ENCODE measurements at places on chromosomes 1 and 21. TPM values are rescaled to one million over a fixed set of nuclear protein-coding genes. Genes with fewer than 3 reads are reported as not detected.

DNA sequence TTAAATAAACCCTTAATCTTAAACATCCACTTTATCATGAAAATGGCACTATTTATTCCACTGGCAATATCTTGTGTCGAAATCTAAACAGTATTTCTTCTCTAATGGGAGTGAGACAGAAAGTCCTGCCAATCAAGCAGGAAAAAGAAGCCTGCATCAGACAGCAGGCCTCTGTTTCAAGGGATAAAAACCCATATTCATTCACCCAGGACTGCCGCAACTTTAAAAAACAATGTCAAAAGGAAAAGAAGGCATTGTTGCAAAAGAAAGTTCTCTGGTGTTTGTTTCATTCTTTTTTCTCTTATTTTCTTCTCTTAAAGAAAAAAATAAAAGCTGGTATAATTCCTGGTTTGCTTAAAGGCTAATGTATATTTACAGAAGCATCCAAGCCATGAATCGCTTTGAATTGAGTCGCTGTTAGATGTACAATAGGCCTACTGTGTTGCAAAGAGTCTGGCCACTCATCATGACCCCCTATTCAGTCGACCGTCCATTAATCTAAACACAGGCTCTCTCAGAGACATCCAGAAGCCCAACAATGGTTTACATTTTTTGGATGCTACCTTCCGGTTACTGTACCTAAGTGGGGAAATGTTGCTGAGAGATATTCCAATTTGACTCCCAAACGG, 48.7 kb upstream of the ZC3H11B start:
- no peak for DNase-seq

GRCh38 chr1:180192172-180192571, 37.5 kb downstream of the QSOX1 start:
- DNase-seq, result no peak

DNA sequence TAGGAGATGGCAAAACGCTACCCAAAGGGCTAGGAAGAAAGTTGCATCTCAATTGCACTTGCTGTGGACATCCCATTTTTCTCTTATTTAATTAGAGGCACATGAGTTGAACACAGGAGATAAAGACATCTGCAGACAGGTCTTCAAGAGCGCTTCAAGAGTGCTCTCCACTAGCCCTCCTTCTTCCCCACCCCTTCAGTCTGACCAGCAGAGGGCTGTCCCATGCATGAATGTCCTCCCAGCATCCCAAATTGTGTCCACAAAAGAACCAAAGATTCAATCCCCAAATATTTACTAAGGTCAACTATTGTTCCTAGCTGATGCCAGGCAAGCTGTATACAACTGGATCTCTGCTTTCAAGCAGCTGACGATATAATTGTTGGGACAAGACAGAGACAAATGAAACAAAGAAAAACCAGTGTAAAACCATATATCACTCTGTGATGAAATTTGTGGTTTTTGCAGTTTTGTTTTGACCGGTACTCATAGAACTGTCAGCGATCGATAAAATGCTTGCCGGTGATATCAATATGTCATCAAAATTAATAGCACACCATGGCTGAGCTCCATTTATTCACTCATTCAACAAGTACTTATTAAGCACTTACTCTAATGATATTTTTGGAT, 174.2 kb downstream of the TNR start:
- no peak for DNase-seq

The MXRA8 gene
- 22.7 TPM for total RNA-seq

The UBE2U gene
- total RNA-seq, result not detected
